ENCODE measurements at places on chromosomes 12 and 14.

- no peak for DNase-seq
These were observed 16.4 kb upstream of the CNIH1 start for GRCh38 chr14:54457609-54457996.

DNA sequence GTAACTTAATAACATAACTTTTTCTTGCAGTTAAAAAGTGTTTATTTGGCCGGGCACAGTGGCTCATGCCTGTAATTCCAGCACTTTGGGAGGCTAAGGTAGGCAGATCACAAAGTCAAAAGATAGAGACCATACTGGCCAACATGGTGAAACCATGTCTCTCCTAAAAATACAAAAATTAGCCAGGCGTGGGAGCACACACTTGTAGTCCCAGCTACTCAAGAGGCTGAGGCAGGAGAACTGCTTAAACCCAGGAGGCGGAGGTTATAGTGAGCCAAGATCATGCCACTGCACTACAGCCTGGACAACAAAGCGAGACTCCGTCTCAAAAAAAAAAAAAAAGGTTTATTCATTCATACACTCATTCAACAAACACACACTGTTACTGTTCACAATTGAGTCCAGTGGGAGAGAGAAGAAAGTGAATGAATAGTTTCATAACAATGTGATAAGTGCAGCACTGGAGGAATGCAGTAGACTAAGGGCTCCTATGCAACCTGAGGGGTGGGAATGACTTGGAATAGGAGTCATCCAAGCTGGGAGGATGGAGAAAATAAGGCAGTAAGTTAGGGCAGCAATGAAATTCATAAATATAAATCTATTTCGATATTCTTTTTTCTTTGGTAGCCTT, 19.8 kb downstream of the DAD1 start:
- DNase-seq = no peak

- DNase-seq = no peak
These were observed 85.8 kb upstream of the TSPAN11 start for GRCh38 chr12:30840715-30841114.

- peak; percentile 81 for DNase-seq
These were observed 116.6 kb downstream of the ETV6 start for GRCh38 chr12:11765817-11766794.
